ENCODE measurements at places on chromosomes 4 and X.
A peak's percentile ranks its signal among the peaks of the same experiment; 100 is the strongest.

GRCh38 chr4:140330311-140330900 lies 43.0 kb upstream of the SCOC start:
- DNase-seq, result peak; percentile 52

GRCh38 chrX:13254076-13254785 lies 65.6 kb downstream of the ATXN3L start:
- DNase-seq, result peak; percentile 73

GRCh38 chrX:750812-751211 lies 120.2 kb downstream of the SHOX start:
- DNase-seq, result no peak

- DNase-seq, result no peak
Observed at GRCh38 chrX:36534900-36535299, 473.3 kb upstream of the FAM47C start.

GRCh38 chrX:18725310-18725943 lies 18.0 kb downstream of the PPEF1 start:
- no peak for DNase-seq

GRCh38 chr4:6233929-6234328 lies 33.6 kb upstream of the JAKMIP1 start:
- no peak for DNase-seq

Measured in small intestine (tissue), 16 donors.